ENCODE measurements at places on chromosomes 13 and 19.

- no peak for DNase-seq
Observed at GRCh38 chr13:25816239-25816638, 235.6 kb downstream of the SHISA2 start.

GRCh38 chr19:37928527-37929286, 21.7 kb downstream of the SIPA1L3 start:
- DNase-seq, result peak; percentile 63

- DNase-seq, result no peak
Observed at GRCh38 chr13:40102854-40103253, 447.4 kb downstream of the COG6 start.

DNA sequence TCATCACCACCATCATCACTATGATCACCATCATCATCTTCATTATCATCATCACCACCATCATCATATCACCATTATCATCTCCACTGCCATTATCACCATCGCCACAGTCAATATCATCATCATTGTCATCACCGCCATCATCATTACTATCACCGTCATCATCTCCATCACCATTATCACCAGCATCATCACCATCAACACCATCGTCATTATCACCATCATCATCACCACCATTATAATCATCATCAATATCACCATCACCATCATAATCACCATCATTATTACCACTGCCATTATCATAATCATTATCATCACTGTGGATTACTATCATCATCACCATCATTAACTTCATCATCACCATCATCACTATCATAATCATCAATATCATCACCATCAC, 17.3 kb upstream of the ARHGEF18 start:
- DNase-seq, result no peak

DNA sequence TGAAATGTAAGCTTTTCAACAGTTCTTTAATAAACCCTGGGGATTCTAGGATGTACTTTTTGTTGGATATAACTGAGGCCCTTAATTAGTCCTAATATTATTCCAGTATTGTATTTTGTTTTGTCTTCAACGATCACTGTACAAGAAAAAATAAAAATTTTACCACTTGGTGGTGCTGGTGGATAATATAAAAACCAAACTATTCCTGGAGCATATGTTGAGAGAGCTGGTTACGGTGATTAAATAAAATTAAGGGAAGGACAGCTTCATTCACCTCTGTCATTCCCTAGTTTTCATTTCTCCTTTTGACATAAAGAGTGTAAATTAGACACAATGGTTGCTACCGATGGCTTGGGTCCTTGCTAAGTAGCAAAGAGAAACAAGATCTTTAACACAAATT, 598.6 kb upstream of the PCDH20 start:
- DNase-seq, result no peak

DNA sequence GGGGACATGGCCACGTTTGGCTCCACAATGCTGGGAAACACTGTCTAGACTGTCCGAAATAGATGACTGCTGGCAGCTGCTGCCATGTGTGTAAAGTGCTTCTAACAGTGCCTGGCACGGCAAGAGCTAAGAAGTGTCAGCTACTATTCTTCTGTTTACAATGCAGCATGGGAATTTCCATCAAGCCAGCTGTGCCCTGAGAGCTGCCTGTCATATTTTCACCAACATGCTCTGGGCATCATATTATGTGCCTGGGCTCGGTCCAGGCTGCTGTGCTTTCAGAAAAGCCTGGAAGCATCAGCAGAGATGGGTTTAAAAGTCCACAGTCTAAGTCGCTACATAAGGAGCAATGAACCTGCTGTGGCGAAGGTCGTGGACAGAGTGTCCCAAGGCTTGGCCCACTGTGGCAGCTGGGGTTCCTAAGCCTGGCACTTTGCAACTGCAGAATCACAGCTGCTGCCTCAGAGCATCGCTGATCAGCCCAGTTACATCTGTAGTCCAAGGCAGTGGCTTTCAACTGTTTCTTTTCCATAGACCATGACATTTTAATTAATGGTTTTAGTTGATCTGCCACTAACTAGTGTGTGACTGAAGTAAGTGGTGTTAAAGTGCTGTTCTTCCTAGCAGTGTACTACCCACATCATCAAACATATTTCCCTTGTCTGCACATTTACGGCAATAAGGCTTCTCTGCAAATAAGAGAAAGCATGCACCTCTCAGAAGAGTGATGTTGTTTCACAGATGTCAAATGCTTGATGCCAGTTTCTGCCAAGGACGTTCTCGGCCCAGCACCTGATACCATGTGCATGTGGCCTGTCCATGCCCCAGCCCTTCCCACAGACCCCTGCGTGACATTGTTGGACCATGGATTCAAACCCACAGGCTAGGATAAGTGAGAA, 95.7 kb upstream of the C1QTNF9B start:
- no peak for DNase-seq

DNA sequence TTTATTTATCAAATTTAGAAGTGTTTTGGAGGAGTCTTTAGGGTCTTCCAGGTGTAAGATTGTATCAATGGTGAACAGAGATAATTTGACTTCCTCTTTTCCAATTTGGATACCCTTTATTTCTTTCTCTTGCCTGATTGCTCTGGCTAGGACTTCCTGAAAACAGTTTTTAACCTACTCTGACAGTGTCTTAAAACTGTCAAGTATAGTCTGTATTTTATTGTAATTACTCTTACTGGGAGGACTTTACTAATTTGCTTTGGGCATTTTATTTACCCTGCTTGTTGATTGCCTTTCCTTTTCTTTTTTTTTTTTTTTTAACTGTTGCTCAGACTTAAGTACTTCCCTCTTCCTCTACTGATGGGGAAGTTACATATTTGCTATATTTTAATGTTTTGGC, 81.3 kb downstream of the URI1 start:
- DNase-seq, result no peak

DNA sequence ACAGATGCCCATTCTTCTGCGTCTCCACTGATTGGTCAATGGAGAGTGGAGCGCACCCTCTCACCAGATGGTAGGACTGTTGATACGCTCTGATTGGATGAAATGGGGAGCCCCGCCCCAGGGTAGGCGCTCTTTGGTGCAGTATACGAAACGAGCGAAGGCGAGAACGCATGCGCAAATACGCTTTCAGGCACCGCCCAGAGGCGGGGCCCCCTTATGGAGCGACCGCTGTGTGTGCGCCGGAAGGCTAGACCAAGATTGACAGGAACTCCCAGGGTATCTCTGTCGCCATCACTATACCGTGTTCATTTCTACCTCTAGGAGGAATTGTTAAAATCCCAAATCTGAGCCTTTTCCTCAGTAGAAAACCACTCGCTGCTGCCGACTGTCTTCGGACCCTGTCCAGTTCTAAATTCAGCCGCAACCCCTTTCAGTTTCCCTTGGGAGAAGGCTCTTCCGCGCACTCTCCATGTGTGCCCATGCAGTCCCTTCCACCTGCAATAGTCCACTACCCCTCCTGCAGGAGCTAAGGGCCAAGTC, 720 bp upstream of the HNRNPL start:
- peak; percentile 100 for DNase-seq

DNA sequence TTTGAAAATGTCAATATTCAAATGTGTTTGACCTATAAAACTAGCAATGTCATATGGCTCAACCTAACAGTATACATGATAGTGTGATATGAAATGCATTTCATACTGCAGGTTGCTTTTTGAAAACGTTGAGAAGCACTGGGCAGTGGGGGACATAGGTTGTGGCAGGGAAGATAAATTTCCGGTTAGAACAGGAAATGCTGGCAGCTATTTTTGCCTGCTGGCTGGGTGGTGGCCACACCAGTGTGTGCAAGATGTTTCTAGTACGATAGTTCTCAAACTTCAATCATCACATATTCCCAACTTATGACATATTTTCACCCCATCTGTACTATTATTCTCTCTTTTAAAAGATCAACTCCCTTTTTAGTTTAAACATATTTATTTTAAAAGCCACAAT, 17.2 kb downstream of the FXYD5 start:
- no peak for DNase-seq

DNA sequence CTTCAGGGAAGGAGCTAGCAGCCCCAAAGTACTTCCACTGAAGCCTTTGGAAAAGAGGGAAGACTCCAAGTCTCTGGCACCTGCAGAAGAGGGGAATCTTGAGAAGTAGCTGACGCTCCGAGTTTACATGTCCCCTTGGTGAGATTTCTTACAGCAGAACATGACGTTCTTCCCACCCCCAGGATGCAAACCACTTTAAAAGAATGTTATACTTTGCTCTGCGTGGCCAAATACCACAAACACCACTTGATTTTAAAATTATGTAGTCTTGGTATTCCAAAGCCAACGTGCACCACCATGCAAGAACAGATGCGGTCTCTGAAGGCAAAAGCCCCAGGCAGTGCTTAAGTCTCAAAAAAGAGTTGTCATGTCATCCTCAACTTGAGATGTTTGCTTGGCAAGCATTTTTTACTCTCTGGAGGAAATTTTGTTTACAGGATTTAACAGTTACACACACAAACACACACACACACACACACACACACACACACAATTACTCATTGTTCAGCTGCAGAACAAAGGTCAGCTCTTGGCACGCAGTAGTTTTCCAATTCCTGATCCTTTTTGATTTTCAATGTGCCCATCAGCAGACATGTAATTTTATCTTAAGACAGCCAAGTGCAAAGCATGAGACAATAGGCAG, 106.1 kb downstream of the RGCC start:
- no peak for DNase-seq

DNA sequence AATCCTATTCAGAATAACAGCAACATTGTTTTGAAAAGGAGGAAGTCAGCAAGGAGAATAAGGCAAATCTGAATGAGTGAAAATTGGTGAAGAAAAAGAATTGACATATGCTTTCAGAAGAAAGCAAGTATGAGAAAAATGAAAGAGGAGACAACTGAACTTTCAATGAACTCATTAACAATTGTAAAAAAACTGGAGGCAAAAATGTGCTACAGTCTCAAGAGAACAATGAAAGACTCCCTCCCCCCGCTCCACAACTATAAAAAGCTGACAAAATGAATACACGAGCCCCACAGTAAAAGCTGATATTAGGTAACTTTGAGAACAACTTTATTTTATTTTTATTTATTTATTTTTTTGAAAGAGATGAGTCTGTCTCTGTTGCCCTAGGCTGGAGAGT, 373.1 kb downstream of the DIAPH3 start:
- no peak for DNase-seq

GRCh38 chr13:106536244-106537034, 977 bp upstream of the EFNB2 start:
- DNase-seq, result peak; percentile 70

DNA sequence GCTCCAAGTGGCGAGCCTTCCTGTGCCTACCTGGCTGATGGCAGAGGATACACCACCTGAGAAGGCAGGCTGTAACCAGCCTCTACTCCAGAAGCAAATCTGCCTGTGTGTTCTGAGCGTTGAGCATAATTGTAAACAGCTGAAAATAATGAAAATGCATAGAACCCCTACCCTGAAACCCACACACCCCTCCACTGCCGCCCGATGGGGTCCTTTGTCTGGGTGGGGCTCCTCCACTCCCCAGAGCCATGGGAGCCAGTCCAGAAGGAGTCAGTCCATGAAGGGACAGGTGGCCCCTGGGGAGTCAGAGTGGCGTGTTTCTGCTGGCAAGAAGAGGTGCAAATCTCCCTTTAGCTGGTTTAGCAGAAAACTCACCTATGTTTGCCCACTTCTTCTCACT, 8.0 kb upstream of the SOX1 start:
- DNase-seq, result no peak

DNA sequence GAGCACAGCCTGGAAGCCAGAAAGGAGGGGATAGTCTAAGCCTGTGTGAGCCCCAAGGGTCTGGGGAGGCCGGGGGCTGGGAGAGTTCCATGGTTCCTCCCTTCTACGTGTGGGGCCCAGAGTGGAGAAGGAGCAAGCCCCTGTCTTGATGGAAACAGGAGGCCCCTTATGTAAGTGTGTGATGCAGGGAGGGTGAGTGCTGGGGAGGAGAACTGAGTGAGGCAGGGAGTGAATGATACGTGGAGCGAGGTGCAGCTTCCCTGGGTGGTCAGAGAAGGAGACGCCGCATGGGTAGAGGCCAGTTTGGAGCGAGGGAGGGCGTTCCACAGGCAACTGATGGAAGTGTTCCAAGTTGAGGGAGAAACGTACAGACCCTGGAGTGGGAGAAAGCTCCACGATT, 16.0 kb downstream of the MAG start:
- no peak for DNase-seq

DNA sequence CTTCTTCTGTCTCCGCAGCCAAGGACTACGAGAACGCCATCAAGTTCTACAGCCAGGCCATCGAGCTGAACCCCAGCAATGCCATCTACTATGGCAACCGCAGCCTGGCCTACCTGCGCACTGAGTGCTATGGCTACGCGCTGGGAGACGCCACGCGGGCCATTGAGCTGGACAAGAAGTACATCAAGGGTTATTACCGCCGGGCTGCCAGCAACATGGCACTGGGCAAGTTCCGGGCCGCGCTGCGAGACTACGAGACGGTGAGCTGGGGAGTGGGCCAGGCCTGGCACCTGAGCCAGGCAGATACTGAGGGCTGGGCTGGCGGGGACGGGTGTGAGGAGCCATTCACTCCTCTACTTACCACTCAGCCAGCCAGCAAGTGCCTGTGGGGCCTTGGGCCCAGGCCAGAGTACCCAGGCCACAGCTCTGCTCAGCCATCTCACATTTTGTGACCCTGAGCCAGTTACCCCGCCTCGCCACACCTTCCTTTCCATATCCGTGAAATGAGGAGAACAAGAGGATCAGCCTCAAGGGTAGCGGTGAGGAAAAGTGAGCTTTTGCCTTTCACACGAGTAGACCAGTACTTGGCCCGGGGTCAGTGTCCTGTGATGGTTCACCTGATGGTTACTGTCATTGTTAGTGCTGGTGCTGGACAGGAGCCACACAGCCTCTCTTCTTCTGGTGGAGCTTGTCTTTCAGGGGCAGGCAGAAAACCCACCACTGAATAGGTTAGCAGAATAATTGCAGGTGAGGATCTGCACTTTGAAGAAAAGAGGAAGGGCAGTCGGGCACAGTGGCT, 7.0 kb downstream of the PPP5C start:
- DNase-seq, result no peak

DNA sequence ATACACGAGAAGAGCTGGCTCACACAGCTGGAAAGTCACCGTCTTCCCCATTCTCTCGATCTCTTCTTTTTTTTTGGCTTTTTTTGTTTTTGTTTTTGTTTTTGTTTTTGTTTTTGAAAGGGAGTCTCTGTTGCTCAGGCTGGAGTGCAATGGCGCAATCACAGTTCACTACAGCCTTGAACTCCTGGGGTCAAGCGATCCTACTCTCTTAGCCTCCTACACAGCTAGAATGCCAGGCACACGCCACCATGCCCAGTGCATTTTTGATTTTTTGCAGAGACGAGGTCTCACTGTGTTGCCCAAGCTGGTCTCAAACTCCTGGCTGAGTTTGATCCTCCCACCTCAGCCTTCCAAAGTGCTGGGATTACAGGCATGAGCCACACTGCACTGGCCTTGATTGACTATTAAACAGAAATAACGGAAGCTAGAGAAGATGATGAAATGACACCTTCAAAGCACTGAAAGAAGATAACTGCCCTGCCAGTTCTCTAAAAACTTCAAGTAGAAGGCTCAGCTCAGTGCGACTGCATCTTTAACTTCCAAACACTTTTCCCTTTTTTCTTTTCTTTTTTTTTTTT, 4.0 kb downstream of the FXYD3 start:
- no peak for DNase-seq
